ENCODE measurements at places on chromosomes 7 and 10.

DNA sequence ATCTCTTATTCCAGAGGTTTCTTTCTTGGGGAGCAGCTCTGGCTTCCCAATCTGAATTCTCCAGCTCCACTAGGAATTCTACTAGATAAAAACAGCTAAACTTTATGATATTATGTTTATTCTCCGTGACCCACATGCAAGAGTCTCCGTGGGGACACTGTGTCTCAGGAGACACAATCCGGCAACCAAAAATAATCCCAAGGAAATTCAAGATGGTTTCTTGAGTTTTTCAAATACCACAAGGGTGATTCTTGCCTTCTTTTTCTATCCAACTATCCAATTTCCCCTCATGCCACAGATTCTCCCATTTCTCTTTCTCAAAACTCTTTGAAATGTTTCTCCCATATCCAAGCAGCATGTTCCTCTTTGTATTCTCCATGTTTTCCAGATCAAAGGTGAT is 103.1 kb downstream of the FAS start:
- no peak for DNase-seq

GRCh38 chr7:42597300-42597699 is 314.6 kb downstream of the C7orf25 start:
- no peak for DNase-seq

- DNase-seq, result no peak
These were observed 64.1 kb downstream of the C10orf67 start for GRCh38 chr10:23280419-23281043.

GRCh38 chr10:17431871-17432311 is 22.5 kb downstream of the ST8SIA6 start:
- no peak for DNase-seq

GRCh38 chr7:116200963-116201362 is 9.4 kb upstream of the TES start:
- DNase-seq, result no peak
